ENCODE measurements at places on chromosomes 11 and 22. TPM values are rescaled to one million over a fixed set of nuclear protein-coding genes. Genes with fewer than 3 reads are reported as not detected.

The ATXN10 gene
- 60.1 TPM for total RNA-seq

The FBXO7 gene
- total RNA-seq = 93.0 TPM

The TMEM86A gene
- 1.5 TPM for total RNA-seq

The GSTP1 gene
- 466 TPM for total RNA-seq

GRCh38 chr22:29482726-29483125, 2.7 kb downstream of the NEFH start:
- DNase-seq = no peak

GRCh38 chr11:70933981-70934583, 318.3 kb downstream of the SHANK2 start:
- no peak for DNase-seq

GRCh38 chr11:123451183-123451781, 21.2 kb downstream of the GRAMD1B start:
- DNase-seq = no peak

The CASP5 gene
- not detected for total RNA-seq

DNA sequence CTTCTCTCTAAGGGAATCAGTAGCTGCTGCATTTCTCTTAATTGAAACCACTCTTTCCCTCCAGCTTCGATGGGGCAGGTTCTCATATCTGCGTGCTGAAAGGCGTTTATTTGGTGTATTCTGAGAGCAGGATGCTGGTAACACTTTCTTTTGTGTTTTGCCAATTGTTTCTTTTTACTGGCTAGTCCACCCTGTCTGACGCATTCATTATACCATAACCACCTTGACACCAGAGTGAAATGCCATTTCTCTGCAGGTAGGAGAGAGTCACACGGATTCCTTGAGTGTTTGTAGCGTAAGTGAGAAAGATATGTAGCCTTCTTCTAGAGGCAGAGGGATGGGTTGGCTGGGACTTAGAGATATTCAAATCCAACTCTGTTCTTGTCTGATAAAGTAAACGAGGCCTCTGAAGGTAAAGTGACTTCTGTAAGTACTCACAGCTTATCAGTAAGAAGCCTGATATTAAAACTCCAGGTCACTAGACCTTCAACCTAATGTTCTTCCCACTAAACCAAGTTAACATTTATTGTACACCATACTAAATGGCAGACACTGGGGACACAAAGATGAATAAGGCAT, 21.4 kb downstream of the CD44 start:
- DNase-seq = no peak

The OTOG gene
- not detected for total RNA-seq

DNA sequence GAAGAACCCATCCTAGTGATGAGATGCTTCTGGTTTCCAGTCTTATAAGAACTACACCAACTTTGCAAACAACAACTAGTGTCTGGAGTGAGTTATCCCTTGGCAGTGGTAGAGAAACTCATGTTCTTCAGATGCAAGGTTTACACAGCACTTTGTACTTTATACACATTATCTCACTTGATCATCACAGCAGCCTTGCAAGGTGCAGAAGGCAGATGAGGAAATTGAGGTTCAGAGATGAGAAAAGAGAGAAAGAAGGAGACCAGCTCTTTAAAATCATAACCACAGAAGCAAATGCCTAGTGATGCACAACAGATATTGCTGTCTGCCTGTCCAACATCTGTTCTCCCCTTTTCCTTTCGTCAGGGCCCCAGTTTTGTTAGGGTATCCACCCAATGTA, 16.7 kb upstream of the CD44 start:
- DNase-seq = no peak

The INPP5J gene
- 0.43 TPM for total RNA-seq
